Suppressor macrophage treated with lipopolysaccharide for 4 hours (primary cell): ENCODE measurements at places on chromosomes 2 and 18.

GRCh38 chr18:57844319-57844718, 41.2 kb upstream of the ATP8B1 start:
- no peak for DNase-seq

- DNase-seq: peak; percentile 59
These were observed 4.6 kb downstream of the SP140 start for GRCh38 chr2:230230087-230230486.

DNA sequence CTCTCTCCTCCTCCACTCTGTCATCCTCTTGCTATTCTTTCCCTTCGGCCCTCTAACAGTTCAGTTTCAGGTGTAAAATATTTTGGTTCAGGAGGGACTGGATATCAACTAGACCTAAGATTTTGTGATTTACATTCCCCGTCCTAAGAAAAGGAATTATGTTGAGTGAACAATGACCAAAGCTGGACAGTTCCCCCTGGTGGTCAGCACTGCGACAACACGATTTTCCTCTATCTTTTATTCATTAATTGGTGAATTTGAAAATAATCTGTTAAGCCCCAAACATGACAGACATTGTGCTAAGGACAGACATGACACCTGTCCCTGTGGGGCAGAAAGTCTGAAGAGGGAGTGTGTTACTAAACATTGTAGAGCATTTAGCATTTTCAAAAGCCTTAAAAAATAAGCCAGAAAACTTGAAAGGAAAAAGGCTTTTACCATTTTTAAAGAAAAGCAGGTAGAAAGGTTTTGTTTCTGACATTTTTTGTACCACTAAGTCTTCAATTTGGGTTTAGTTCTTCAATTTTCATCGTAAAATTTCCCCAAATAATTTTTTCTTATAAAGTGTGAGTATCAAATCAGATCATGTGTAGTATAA, 28.4 kb upstream of the GTF2A1L start:
- DNase-seq: peak; percentile 49

DNA sequence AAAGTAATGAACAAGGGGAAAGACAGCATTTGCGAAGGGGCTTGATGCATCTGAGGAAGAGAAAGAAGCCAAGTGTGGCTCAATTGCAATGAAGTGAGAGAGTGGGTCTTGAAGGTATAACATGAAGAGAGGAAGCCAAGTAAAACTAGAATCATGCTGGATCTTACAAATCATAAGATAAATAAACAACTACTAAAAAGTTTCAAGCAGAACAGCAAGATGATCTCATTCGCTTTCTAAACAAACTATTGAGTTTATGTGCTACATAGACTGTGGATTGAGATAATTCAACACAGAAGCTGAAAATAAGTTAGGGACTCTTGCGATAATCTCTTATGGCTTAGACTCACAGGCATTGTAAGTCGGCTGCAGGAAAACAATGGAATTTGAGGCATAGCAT, 1310.5 kb upstream of the NRXN1 start:
- no peak for DNase-seq

GRCh38 chr2:110998311-110998710, 122.4 kb upstream of the BCL2L11 start:
- DNase-seq: no peak

DNA sequence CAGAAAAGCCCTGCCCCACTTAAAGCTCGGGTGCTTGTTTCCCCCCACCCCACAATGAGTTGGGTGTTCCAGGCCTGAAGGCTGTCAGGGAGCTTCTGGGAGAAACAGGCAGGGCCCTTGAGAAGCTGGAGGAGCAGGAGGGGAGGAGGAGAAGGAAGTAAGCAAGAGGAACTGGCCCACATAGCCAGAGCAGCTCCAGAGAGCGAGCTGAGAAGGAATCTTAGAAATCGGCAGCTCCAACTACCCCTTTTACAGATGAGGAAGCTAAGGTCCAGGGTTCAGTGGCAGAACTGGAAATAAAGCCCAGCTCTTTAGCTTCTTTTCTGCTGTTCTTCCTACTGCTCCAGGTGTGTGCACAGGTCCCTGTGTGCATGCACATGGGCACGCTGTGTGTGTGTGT, 12.7 kb upstream of the KCNK3 start:
- DNase-seq: peak; percentile 28

DNA sequence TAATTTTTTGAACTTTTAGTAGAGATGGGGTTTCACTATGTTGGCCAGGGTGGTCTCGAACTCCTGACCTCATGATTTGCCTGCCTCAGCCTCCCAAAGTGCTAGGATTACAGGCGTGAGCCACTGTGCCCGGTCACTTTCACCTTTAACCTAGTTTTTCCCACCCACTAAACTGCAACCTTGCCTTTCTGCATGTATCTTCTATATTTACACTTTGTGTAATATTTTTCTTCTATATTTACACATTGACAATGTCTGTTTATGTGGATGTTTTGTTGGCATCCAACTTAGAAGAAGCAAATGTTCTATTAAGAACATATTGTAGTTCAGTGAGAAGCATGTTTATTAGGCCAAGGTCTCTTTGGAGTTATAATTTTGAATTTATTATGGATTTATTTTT, 26.7 kb downstream of the SNRPD1 start:
- DNase-seq: no peak

DNA sequence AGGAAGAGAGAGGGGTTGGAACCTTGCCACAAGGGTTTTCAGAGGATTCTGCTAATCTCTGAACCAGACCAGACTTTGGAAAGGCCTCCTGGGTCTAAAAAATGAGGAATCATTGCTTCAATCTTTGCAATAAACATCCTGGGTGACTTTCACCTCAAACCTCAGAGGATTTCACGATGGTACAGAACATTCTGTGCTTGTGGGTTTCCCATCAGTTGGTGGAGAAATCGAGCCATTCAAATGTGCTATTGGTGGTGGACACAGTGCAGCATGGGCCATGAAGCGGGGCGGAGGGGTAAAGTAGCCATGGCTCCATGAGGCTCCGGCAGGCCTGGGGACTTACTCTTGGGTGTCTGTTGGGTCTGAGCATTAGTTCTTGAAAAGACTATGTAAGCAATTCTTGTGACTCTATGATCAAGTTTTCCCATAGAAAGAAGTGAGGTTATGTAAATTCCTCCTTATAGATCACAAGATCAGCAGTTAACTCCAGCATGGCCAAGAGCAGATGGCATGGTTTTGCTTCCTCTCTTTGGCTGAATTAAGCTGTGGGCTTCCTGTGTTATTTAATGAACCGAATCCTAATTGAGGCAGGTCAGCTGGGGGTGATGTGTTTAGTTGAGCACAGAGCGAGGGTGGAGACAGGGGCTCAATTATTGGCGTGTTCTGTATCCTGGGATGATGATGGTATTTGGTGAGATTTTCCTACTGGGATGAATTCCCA, 1.9 kb upstream of the IL1R2 start:
- DNase-seq: peak; percentile 72

DNA sequence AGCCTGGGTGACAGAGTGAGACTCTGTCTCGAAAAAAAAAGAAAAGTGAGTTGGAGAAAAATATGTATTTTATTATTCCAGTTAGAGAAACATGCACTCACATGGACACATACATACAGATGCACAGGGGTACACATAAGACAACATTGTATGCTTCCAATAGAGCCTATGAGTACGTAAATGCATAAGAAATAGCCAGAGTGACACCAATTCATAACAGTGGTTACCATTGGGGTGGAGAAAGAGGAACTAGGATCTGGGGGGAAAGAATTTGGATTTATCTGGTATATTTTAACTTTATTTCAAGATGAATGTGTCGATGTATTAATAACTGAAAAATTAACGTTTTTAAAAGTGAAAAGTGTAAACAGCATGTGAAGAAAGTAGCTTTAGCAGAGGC, 16.1 kb downstream of the IL36A start:
- no peak for DNase-seq

- DNase-seq: no peak
These were observed 9.8 kb upstream of the AGXT start for GRCh38 chr2:240858871-240859270.

GRCh38 chr18:73787316-73787715, 360.3 kb downstream of the FBXO15 start:
- no peak for DNase-seq

DNA sequence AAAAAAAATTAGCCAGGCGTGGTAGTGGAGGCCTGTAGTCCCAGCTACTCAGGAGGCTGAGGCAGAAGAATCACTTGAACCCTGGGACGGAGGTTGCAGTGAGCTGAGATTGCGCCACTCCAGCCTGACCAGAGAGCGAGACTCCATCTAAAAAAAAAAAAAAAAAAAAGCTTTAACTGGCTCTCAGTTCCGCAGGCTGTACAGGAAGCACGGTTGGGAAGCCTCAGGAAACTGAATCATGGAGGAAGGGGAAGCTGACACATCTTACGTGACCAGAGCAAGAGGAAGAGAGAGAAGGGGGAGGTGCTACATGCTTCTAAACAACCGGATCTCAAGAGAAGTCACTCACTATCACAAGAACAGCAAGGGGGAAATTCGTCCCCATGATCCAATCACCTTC, 505.6 kb upstream of the SLC8A1 start:
- peak; percentile 62 for DNase-seq

DNA sequence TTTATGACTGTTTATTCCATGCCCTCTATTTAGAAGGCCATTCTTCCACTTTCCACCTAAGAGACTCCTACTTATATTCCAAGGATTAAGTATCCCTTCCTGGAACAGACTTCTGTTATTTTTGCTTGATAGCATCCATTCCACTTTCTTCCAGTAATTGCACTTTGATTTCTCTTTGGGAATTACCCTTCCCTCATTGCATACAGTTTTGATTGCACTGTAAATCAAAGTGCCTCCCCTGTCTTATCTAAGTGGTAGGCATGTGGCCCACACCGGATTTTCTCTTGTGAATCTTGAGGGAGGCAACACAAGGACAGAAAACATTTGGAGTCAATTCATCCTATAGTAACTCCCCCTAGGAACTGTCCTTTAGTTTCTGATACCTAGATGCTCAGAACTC, 120.4 kb downstream of the PDE11A start:
- no peak for DNase-seq

GRCh38 chr18:58416704-58417683, 211.9 kb downstream of the ALPK2 start:
- no peak for DNase-seq
